Left lobe of liver (tissue), 2 donors: ENCODE measurements at places on chromosomes 4 and X. TPM values are rescaled to one million over a fixed set of nuclear protein-coding genes. Genes with fewer than 3 reads are reported as not detected.

Gene CRLF2
- total RNA-seq = not detected

Gene IL2
- total RNA-seq = 1.2 TPM

Gene YIPF6
- total RNA-seq = 34.0 TPM

Gene TRPC3
- 0.25 TPM for total RNA-seq

Gene GSX2
- not detected for total RNA-seq

Gene ZNF157
- total RNA-seq = not detected

Gene PAGE1
- not detected for total RNA-seq

Gene TLR10
- total RNA-seq = 0.08 TPM

Gene PCDH7
- total RNA-seq = 1.5 TPM

Gene DRD5
- not detected for total RNA-seq

Gene HSFX3
- not detected for total RNA-seq

Gene MAP7D3
- 2.8 TPM for total RNA-seq

Gene SH3BGRL
- total RNA-seq = 10.5 TPM

Gene NLRP2B
- total RNA-seq = 0.05 TPM

Gene VCX3B
- not detected for total RNA-seq

Gene PRRG3
- total RNA-seq = 0.38 TPM

Gene CC2D2A
- total RNA-seq = 2.4 TPM

Gene TCEAL6
- total RNA-seq = not detected

Gene SPARCL1
- 5.1 TPM for total RNA-seq

Gene CT47B1
- total RNA-seq = not detected

Gene RBMXL3
- not detected for total RNA-seq

Gene CLGN
- total RNA-seq = 0.50 TPM

Gene MUC7
- not detected for total RNA-seq

Gene SLC10A4
- 0.15 TPM for total RNA-seq

Gene HSD17B13
- total RNA-seq = 77.7 TPM

Gene TREX2
- 0.23 TPM for total RNA-seq
